Mucosa of gallbladder (tissue), 1 donor: ENCODE measurements at places on chromosomes 5 and 9. TPM values are rescaled to one million over a fixed set of nuclear protein-coding genes. Genes with fewer than 3 reads are reported as not detected.
A peak's percentile ranks its signal among the peaks of the same experiment; 100 is the strongest.

- DNase-seq = no peak
Observed at GRCh38 chr5:140996060-140996459, 29.8 kb downstream of the PCDHAC2 start.

- no peak for DNase-seq
Observed at GRCh38 chr5:91632871-91633270, 249.8 kb upstream of the ARRDC3 start.

The HSPB3 gene
- total RNA-seq = 0.46 TPM

- DNase-seq = peak; percentile 59
Observed at GRCh38 chr9:2570615-2571479, 50.7 kb upstream of the VLDLR start.

- no peak for DNase-seq
Observed at GRCh38 chr5:133357758-133358157, 254.6 kb downstream of the FSTL4 start.

GRCh38 chr5:115815006-115815692 lies 1.3 kb downstream of the CDO1 start:
- no peak for DNase-seq

DNA sequence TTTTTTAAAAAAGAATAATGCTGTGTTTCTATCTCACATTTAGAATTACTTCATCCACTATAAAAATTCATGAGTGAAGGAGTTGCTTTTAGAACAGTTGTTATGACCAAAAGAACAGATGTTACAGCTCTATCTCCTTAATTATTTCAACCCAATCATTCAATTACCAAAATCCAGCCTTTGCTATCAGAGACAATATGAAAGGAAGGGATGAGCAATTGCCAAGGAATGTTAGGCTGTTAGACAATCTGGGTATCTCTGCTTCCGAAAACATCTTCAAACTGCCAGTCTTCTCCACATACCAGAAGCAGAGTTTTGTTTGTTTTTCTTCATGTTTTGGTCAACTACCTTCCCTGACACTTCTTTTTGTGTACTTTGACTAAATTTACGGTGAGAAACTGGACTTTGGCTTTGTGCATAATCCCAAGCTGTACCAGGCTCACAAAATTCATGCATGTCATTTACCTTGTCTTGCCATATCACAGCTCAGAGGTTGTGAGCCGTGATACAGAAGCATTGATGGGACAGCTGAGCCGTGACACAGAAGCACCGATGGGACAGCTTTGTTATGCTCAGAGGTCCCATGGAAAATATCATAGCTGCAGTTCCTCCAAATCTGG lies 405.5 kb downstream of the KIF4B start:
- DNase-seq = no peak

DNA sequence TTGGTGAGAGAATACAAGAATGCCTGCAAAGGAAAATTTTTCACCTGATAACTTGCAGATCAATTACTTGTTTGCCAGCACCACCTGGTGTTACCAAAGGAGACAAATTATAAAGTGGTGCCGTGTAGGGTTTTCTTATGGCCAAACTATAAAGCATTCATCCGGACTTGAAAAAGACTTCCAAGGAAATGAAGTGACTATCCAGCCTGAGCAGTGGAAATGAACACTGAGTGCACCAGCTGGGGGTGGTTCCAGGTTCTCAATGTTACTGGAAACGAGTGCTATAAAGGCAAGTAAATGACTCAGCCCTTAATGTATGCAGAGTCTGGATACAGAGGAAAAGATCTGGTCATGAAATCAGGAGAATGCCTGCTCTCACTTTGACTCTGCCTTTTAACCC lies 113.1 kb downstream of the DNAH5 start:
- DNase-seq = no peak

DNA sequence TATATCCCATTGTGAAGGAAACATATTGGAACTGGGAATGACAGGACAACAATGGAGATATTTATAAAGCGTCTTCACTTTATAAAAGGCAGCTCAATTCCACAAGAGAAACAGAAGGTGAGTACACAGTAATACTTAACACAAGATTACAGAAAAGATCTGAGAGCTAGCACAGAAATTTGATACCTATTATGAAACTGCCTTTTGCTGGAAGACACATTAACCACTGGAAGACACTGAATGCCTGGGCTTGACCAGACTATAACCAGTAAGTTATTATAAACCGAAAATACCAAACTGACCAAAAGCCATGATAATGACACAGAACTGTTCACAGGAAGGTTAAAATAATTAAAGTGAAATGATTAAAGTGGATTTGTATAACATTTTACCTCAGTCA lies 195.4 kb downstream of the NR2F1-AS1 start:
- no peak for DNase-seq

The CNTNAP3 gene
- 1.6 TPM for total RNA-seq

DNA sequence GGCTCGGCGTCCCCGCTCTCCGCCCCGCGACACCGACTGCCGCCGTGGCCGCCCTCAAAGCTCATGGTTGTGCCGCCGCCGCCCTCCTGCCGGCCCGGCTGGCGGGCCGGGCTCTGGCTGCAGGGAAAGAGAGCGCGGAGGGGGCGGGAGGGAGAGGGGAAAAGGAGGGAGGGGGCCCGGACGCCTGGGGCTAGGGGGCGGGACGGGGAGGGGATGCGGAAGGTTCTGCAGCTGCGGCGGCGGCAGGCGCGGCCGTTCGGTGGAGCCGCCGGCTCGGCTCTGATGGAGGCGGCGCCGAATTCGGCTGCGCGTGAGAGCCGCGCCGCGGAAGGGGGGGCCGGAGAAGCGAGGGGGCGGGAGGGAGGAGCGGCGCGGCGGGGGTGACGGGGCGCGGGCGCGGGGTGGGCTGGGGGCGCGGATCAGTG lies at the start of gene MARCHF11:
Gene MARCHF11 (minus strand): TSS at position 281 of the 425 bp plus-strand sequence. CDS start 216 bp downstream, at position 65.
- no peak for DNase-seq

The IFNB1 gene
- total RNA-seq = not detected

The NRG2 gene
- total RNA-seq = 14.5 TPM

GRCh38 chr5:66870708-66871107 lies 274.5 kb downstream of the MAST4 start:
- no peak for DNase-seq

The IRX1 gene
- not detected for total RNA-seq

GRCh38 chr5:38867032-38867398 lies 21.2 kb downstream of the OSMR start:
- DNase-seq = no peak

The EIF4E1B gene
- not detected for total RNA-seq

GRCh38 chr9:107827884-107828283 lies 338.3 kb upstream of the KLF4 start:
- no peak for DNase-seq

The C5orf52 gene
- total RNA-seq = not detected

The SMIM32 gene
- total RNA-seq = 33.1 TPM

DNA sequence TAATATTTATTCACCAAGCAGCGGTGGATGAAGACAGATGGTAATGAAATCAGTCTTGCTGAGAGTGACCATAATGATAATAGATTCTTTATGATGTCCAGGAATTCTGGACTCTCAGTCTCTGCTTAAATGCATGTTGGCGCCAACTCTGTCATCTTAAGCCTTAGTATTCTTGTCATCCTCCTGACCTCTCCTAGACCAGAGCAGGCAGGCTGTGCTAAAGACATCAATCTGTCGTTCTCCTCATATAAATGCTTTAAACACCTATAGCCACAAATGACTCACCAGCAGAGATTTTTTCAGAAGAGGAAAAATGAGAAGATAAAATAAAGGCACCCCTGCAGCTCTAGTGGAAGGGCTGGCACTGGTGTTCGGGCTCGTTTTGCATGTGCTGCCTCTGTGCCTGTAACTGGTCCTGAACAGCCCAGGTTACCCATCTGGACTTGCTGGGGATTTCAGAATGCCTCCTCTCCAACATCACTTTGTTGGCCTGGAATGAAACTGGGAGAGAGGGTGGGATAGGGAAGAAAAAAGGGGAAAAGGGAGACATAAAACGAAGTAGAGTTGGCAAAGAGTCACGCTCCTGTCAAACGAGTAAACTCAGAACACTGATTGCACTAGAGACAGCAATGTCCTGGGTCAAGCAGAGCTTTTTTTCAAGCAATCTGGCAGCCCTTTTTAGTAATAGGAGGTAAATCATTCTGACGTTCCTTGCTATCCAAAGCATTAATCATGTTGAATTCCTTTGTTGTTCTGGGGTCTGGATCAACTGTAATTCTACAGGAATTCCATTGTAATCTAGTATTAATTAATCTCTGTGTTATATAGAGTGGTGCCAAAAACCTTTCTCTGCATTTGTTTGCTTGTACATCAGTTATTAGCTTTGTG lies 195.5 kb upstream of the CLINT1 start:
- no peak for DNase-seq

DNA sequence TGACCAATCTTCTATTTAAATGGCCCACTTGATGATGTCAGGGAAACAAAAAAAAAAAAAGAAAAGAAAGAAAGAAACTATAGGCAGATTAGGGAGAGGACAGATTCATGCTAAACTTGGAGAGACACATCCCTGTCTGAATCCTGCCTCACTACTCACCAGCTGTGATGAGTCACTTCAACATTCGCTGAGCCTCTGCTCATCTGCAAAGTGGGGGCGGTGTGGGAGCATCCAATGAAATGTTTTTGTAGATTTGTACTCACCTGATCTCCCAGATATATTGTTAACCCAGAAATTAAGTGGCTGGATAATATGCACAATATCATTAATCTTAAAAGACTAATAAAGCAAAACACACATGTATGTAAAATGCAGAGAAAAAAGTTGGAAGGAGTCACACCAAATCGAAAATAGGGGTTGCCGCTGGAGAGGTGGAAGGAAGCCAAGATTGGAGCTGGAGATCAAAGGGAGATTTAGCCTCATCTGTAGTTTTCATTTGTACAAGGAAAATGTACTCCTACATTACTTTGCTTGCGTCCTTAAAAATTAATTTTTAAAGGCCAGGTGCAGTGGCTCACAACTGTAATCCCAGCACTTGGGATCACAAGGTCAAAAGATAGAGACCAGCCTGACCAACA lies 17.0 kb upstream of the ERGIC1 start:
- no peak for DNase-seq

DNA sequence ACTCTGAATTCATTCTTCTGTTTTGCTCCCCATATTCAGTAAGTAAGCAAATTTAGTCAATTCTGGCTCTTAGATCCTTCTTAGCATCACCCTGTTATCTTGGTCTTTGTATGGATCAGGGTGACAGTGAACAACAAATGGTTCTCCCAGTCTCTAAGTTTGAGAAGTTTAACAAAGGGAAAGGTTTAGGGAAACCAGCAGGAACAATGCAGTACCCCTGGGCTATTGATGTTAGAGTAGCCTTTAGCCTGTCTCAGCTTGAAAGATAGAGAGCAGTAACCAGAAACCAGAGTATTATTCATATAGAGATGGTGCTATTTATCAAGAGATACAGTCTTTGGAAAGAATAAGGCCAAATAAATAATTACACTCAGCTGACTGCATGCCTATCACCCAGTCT lies 241.8 kb downstream of the CDH12 start:
- no peak for DNase-seq

DNA sequence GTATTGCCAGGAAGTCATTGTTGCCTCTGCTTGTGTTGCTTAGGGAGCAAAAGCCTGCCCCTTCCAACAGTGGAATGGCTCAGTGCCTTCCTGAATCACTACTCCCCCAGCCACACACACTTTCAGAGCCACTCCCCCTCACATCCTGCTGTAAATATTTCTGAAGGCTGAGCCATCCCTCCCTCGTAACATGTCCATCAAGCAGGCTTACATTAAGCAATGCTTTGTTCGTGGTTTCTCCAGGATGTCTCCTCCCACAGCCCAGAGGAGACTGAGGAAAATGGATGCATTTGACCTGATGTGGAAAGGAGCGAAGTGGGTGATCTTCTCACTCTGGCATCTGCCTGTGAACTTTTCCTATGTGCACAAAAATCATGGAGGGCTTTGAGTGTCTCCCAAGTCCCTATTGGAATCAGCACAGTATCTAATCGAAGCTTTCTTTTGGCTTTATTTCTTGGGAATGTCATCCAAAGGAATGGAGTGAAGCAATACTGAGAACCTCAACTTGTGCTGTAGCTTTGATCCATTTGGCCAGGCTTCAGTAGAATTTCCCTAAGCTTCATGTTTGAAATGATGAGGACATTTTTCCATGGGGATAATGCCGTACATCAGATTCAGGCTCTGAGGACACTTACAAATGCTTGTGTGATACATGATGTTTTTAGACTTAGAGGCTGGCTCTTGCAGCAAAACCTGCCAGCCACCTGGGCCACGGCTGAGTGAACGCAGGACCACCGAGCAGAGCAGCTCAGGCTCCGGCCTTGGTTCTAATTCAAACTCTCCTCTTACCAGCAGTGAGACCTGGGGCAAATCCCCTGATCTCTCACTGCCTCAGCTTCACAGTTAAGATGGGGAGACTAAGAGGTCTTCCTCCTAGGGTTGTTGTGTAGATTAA lies 389.1 kb downstream of the ENC1 start:
- no peak for DNase-seq

DNA sequence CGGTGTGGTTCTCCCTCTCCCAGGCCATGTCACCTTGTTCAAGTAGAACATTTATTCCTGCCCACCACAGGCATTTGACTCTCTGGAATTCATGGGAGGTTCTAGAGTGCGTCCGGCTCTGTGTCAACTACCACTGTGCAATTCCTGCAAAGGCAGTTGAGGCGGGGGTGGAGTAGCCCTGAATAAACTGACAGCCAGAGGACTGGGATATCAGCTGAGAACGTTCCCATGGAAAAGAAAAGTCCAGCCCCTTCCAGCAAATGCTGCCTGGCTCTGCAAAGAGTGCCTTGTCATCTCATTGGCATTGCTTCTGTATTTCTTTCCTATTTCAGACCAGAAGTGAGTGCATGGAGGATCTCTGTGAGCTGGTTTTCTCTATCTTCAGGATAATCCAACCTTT lies 18.9 kb upstream of the MEGF9 start:
- DNase-seq = peak; percentile 35

- DNase-seq = no peak
Observed at GRCh38 chr5:170301981-170302652, 4.5 kb upstream of the LCP2 start.

DNA sequence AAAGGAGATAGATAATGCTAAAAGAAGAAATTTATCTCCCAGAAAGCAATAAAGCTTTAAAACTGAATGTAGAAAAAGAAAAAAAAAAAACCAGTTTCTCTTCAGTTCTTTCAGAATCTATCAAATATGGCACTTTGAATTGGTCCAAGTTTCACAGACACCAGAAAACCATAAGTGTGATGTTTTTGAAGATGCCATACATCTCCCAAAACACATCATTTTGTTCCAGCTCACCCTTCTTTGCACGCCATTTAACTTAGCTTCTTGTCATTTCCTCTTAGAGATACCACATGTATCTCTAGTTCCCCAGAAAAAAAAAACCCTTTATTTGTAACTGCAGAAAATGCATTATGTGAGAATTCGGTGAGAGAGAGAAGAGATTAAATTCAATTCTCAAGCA lies 46.1 kb upstream of the MAMDC2 start:
- DNase-seq = no peak

The DOCK8 gene
- 47.2 TPM for total RNA-seq

DNA sequence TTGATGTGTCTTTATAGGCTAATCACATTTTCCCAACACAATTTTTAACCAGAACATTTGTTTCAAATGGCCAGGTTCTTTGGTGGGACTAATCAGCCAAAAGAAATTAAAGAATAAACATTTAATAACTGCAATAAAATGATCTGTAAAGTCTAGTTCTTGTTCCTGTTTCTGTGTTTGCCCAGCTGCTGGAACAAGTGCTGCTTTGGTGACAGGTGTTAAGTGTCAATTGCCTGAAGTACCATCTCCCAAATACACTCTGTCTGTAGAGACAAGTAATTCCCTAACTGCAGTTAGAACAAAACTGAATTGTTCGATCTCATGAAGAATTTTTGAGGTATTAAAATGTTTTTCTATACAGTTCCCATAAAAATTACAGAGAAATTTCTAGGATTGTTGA lies 402.3 kb upstream of the CHD1 start:
- no peak for DNase-seq

The PLCXD3 gene
- total RNA-seq = 4.7 TPM

GRCh38 chr5:106418196-106418595 lies 1252.5 kb downstream of the EFNA5 start:
- DNase-seq = no peak

- no peak for DNase-seq
Observed at GRCh38 chr5:69136293-69136692, 30.7 kb upstream of the CCNB1 start.
